ENCODE measurements at places on chromosomes 16 and 17.

- DNase-seq = no peak
- no peaks in the 10 kb centered on the region for H3K36me3 ChIP-seq
- no peaks in the 10 kb centered on the region for H3K27me3 ChIP-seq
- no peaks in the 10 kb centered on the region for H3K4me1 ChIP-seq
- no peak overlapping the region for H3K27ac ChIP-seq
Observed at GRCh38 chr17:57289130-57289529, 32.8 kb downstream of the MSI2 start.

- H3K4me3 ChIP-seq = peak overlapping the region; percentile 54
- H3K36me3 ChIP-seq = peaks cover 73% of the 10 kb centered on the region
- peak; percentile 97 for DNase-seq
Observed at GRCh38 chr17:81566461-81567126, 14.4 kb upstream of the FAAP100 start.

DNA sequence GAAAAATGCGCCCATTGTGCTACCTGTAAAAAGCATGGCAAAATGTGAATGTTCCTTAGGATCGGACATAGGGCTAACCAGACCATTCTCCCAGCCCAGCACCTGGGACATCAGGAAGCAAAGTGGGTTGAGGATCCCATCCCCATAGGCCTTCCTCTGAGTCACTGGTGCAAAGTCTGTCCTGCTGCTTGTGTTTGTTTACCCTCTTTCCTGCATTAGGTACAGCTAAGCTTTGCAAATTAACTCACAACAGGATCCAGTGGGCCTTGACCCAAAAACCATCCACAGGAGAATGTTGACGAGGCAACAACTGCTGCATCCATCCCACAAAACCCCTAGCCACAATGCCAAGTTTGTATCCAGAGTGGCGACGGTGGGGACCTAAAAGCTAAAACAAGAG, 106.2 kb downstream of the GRIN2A start:
- H3K27ac ChIP-seq = no peak overlapping the region
- no peaks in the 10 kb centered on the region for H3K4me1 ChIP-seq
- no peak overlapping the region for H3K4me3 ChIP-seq
- no peaks in the 10 kb centered on the region for H3K36me3 ChIP-seq

DNA sequence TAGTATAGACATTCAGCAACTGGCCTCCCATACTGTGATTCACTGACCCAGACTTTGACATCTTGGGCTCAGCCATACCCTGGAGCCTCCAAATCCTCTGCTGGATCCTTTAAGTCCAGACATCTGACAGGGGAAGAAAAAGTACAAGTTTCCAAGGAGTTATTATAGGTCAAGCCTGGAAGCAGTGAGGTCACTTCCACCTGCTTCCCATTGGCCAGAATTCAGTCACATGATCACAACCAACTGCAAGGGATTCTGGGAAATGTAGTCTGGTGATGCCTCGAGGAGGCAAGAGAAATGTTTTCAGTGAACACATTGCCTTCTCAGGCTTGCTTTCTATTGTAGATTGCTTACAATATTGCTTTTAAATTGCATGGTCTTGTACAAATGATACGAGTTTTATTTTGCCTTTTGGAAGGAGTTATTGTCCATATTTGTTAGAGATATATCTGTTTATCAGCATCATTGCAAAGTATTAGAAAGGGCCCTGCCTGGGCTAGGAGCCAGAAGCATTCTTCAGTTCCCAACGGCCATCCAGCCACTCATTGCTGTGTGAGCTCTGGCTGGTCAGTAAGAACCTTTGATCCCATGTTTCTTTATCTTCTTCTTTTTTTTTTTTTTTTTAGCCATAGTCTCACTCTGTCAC, 696.9 kb downstream of the WWOX start:
- no peak for DNase-seq
- no peak overlapping the region for H3K27ac ChIP-seq
- no peaks in the 10 kb centered on the region for H3K27me3 ChIP-seq
- H3K36me3 ChIP-seq = no peaks in the 10 kb centered on the region
- no peaks in the 10 kb centered on the region for H3K4me1 ChIP-seq

GRCh38 chr17:32590974-32591373, 104.2 kb downstream of the CDK5R1 start:
- H3K4me3 ChIP-seq = no peak overlapping the region
- H3K36me3 ChIP-seq = no peaks in the 10 kb centered on the region
- no peaks in the 10 kb centered on the region for H3K27me3 ChIP-seq
- no peaks in the 10 kb centered on the region for H3K4me1 ChIP-seq

DNA sequence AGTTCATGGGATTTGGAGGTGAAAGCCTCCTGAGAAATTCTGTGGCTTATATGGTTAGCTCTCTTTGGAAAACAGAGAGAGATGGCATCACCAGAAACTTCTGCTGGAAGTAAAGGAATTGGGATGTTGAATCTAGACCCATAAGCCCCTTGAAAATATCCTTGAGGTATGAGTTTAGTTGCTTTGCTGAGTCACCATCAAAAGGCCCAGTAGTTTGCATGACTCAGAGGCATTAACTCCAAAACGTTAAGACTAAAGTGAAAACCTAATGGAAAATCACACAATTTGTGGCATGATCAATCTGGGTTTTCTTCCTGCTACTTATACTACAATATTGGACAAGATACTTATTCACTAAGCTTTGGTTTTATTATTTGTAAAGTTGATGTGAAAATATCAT, 349.2 kb upstream of the SALL1 start:
- H3K4me3 ChIP-seq = no peak overlapping the region
- no peaks in the 10 kb centered on the region for H3K27me3 ChIP-seq
- no peak overlapping the region for H3K27ac ChIP-seq
- H3K36me3 ChIP-seq = no peaks in the 10 kb centered on the region
- no peaks in the 10 kb centered on the region for H3K4me1 ChIP-seq

DNA sequence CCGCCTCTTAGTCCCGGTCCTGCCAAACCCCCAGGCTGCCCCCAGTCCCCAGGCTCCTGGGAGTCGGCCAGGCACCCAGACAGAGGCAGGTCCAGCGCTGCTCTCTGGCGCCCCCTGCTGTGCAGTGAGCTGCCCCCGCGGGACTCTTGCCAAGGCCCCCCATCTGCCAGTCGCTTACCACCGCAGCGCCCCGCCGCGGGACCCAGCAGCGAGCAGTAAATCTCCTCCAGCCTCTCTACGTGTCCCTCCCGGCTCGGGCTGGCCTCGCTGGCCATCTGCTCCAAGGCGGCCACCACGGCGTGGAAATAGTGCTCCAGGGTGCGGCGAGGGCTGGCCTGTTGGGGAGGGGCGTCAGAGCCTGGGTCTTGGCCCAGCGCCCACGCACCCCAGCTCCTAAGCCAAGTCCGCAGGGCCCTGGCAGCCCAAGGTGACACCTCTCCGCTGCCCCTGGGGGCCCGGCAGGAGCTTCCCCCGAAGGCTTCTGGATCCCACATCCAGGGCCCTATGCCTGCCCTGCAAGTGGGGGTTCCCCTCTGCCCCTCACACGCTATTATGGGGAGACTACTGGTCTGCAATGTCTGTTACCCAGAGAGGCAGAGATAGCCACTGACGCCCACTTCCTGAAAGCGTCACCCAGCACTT, 33.7 kb upstream of the MFSD6L start:
- no peak overlapping the region for H3K4me3 ChIP-seq
- H3K36me3 ChIP-seq = no peaks in the 10 kb centered on the region

DNA sequence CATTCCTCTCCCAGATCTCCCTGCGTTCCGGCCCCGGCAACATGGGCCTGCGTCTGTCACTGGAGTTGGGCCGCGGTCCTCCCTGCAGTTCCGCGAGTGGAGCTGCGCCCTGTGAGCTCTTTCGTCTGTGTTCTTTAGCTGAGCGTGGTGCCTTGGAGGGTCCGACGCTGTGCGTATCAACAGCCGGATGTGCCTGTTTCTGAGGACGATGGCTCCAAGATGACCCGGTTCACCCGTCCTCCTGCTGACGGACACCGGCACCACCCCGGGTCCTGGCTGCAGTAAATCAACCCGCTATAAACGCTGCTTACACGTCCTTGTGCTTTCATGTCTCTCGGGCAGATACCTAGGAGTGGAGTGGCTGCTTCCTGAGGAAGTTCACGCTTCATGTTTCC, 44.8 kb upstream of the GNG13 start:
- H3K4me3 ChIP-seq = no peak overlapping the region
- H3K36me3 ChIP-seq = no peaks in the 10 kb centered on the region
- no peaks in the 10 kb centered on the region for H3K4me1 ChIP-seq
- peak; percentile 25 for DNase-seq
- H3K27me3 ChIP-seq = no peaks in the 10 kb centered on the region

DNA sequence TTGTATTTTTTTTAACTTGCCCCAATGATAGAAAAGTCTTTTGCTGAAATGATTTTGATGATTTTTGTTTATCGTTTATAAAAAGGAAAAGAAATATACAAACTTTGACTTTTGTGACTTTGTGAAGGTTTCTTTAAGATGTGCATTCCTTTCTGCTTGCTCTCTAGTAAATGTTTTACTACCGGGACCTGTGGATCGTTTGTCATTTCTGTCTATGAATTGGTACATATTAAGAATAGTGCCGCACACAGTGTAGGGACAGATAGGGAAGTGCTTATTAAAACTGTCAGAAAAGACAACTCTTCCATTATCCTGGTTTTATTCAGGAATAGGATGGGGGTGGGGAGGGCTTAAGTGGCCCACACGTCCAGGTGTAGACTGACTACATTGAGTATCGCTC, 8.1 kb upstream of the PSMC5 start:
- peak; percentile 26 for DNase-seq
- peaks cover 95% of the 10 kb centered on the region for H3K36me3 ChIP-seq
- no peaks in the 10 kb centered on the region for H3K27me3 ChIP-seq
- H3K4me1 ChIP-seq = peaks cover 2% of the 10 kb centered on the region
- no peak overlapping the region for H3K27ac ChIP-seq

- peaks cover 5% of the 10 kb centered on the region for H3K4me1 ChIP-seq
- H3K27me3 ChIP-seq = peaks cover 35% of the 10 kb centered on the region
- H3K36me3 ChIP-seq = no peaks in the 10 kb centered on the region
- no peak overlapping the region for H3K27ac ChIP-seq
Observed at GRCh38 chr16:71626858-71627213, 852 bp downstream of the MARVELD3 start.

DNA sequence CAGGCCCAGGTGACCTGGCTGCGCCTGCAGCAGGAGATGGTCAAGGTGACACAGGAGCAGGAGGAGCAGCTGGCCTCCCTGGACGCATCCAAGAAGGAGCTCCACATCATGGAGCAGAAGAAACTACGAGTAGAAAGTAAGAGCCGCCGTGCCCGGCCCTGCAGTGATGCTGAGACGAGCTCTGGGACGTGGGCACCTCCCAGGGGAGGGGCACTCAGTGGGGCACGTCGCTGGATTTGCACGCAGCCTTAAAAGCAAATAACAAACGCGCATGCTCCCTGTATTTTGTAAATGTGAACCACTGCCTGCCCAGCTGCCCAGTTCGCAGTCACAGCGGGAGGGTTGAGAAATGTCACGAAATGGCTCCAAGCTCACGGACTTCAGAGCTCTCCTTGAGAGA, 15.3 kb upstream of the GAA start:
- H3K4me3 ChIP-seq = no peak overlapping the region
- H3K27me3 ChIP-seq = no peaks in the 10 kb centered on the region
- no peak overlapping the region for H3K27ac ChIP-seq
- no peaks in the 10 kb centered on the region for H3K36me3 ChIP-seq

DNA sequence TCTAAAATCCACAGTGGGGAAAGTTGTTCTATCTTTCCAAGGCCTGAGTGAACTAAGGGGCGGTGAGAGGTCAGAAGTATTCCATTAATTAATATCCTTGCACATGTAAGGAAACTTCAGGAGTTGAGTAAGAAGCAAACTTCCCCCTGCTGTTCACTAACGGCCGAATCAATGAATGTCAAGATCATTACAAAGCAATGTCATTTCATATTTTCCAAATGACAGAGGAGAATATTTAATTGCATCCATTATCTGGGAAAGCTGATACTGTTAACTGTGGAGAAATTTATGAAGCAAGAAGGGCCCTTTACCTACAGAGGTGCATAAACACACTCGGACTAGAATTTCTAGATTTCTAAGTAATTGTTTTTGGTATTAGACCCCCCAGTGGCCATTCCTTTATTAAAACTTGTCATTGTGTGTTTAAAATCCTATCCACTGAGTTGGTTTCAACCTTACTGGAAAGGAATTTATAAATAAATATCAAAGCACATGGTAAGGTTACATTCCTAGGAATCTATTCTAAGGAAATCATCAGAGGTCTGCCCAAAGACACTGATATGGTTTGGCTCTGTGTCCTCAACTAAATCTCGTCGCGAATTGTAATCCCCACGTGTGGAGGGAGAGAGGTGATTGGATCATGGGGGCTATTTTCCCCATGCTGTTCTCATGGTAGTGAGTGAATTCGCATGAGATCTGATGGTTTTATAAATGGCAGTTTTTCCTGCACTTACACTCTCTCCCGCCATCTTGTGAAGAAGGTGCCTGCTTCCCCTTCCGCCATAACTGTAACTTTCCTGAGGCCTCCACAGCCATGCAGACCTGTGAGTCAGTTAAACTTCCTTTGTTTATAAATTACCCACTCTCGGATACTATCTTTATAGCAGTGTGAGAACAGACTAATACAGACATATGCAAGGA, 20.4 kb upstream of the SMURF2 start:
- peak; percentile 80 for DNase-seq
- H3K4me3 ChIP-seq = peak overlapping the region; percentile 13
- no peaks in the 10 kb centered on the region for H3K36me3 ChIP-seq
- peaks cover 54% of the 10 kb centered on the region for H3K4me1 ChIP-seq
- peak overlapping the region; percentile 94 for H3K27ac ChIP-seq
- H3K27me3 ChIP-seq = no peaks in the 10 kb centered on the region

DNA sequence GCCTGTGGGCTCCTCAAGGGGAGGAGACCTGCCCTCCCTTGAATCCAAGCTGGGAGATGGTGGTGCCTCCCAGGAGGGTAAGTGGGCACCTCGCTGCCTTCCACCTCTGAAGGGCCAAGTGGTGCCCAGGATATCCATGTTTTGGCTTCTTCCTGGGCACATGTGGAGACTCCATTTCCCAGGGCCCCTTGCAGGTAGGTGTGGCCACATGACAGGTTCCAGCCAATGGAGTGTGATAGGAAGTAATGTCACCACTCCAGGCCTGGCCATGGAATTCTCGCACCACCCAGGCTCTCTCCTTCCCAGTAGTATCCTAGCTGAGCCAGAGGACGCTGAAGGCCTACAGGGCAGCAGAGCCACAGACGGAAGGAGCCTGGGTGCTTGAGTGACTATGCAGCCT, 17.6 kb upstream of the PEMT start:
- peaks cover 10% of the 10 kb centered on the region for H3K4me1 ChIP-seq
- no peak overlapping the region for H3K27ac ChIP-seq
- H3K4me3 ChIP-seq = no peak overlapping the region
- no peaks in the 10 kb centered on the region for H3K36me3 ChIP-seq
- no peak for DNase-seq
- no peaks in the 10 kb centered on the region for H3K27me3 ChIP-seq

DNA sequence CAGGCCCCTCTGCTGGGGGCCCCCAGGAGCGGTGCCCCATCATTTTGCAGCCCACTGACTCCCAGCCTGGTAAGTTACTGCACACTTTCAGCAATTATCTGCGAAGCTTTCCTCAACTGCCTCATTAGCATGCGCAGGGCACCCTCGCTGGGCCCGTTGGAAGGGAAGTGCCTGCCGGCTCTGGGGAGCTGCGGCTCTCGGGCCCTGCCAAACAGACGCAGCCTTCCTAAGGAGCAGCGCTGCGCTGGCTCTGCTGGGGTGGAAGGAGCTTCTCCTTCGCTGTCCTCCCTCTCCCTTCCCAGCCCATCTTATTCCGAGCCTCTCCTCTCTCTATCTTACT, 71.0 kb downstream of the RBBP6 start:
- peak overlapping the region; percentile 63 for H3K4me3 ChIP-seq
- no peak overlapping the region for H3K27ac ChIP-seq
- no peaks in the 10 kb centered on the region for H3K36me3 ChIP-seq
- DNase-seq = peak; percentile 64
- peaks cover 8% of the 10 kb centered on the region for H3K4me1 ChIP-seq
